Substantia nigra (tissue), 51 donors: ENCODE measurements at places on chromosomes 3 and 15.

GRCh38 chr3:69011096-69011730 lies 2.3 kb downstream of the EOGT start:
- no peak for DNase-seq

DNA sequence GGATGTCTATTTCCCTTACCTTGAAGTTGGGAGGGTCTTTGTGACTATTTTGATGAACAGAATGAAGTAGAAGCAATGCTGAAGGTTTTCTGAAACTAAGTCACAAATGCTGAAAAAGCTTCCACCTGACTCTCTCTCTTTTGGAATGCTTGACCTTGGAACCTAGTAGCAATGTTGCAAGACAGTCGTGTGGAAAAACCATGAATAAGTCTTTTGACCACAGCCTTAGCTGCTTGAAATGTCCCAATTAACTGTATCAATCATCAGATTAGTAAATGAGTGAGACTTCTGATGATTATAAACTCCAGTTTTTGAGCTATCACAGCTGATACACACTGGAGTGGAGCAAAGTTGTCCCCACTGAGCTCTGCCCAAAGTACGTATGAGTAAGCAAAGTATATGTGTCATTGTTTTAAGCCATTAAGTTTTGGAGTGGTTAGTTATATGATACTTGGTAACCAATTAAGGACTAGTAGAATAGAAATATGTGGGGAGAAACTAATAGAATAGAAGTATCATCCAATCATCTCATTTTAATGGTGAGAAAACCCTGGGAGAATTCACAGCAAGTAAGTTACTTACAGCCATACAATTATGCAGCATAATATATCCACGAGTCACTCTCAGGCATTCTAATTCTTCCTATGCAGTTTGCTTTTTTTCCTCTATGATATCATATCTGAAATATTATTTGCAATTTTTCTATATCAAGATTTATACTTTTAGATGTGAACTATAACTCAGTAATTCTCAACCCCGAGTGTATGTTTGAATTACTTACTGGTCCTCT lies 1010.6 kb downstream of the ROBO2 start:
- DNase-seq: no peak

DNA sequence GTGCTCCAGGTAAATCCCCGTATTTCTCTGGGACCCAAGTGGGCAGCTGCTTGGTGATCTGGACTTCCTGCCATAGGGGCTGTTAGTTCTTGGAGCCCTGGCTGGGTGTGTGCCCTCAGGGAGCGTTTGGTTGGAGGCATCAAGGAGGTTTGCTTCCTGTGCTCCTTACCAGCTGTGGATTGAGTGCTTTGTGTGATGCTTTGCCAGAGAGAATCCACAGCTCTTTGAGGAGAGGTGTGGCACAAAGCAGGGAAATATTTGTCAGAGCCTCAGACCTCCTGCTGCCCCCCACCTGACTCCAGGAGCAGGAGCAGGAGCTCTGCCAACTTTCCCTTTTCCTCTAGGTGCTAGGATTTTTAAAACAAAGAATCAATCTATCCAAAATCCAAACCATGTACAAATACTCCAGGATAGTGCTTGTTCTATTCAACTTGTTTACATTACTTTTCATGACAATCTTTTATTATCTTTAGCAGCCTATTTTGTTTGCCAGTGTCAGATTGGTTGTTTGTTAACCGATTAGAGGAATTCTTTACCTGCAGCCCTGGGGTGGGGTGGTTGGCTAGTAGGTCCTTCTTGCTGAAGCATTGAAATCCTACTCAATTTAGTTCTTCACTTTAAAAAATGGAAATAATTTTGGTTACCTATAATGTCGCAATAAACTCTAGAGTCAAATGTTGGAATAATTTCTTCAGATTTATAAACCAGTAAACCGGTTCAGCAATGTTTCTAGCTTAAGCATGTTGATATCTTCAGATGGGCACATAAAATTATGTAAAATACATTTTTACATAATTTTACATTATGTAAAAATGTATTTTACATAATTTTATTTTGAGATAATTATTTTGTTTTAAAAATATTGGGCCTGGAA lies 2.5 kb downstream of the CTDSPL start:
- DNase-seq: no peak

GRCh38 chr3:119861681-119862080 lies 79.8 kb downstream of the NR1I2 start:
- DNase-seq: no peak
